ENCODE measurements at places on chromosomes 5 and 9. TPM values are rescaled to one million over a fixed set of nuclear protein-coding genes. Genes with fewer than 3 reads are reported as not detected.

- DNase-seq = no peak
Observed at GRCh38 chr9:130242270-130243014, 23.1 kb upstream of the HMCN2 start.

GRCh38 chr9:36276781-36277181 is 18.5 kb upstream of the GNE start:
- no peak for DNase-seq

DNA sequence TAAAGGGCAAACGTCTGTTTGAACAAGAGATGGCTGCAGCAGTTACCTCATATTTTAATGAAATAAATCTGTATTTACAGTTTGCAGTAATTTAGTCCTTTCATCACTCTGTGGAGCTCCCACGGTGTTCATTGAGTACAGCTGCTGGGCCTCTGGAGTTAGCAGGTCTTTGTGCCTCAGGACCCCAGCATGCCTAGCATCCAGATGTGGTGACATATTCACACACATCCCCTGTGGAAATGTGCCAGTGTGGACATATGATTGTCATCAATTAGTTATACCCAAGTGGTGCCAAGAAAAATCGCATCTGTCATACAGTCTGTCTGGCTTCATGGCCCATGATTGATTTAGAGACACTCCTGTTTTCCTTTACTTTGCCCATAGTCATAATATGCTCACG is 77.3 kb downstream of the NNT start:
- DNase-seq = no peak

DNA sequence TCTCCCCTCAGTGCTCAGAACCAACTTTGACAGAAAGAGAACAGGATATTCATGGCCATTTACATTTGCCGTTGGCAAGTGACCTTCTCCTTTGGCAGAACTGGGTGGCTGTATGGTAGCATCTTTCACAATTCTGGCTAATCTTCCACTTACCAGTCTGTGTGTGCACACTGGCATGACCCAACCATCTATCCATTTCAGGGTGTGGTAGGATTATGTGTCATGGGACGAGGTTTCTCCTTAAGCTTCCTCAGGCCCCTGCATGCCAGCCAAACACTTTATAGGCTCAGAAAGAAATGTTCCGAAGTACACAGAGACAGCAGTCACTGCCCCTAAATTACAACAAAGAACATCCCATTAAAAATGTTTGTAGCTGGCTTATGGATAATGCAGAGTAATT is 497.1 kb downstream of the NFIB start:
- no peak for DNase-seq

DNA sequence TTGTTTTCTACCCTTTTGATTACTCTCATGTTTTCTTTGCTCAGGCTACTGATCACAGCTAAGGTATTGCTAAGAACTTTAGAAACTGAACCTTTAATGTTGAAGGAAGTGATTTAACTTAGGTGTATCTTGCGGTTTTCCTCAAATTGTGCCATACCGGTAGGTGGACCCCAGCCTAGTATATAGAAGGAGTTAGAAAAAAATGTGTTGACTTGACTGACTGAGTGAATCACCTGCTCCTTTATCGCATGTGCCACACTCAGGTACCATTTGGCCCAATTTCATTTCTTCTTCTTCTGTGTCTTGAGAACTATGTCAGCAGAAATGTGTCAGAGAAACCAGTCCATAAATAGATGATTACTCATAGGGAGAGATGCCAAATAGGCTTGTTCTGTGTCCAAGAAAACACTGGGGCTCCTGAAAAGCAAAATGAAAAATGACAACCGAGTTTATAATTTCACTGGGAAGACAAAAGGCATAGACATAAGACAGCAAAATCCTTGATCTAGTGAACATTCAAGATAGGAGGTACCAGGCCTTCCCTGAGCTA is 19.4 kb downstream of the PLPPR1 start:
- no peak for DNase-seq

DNA sequence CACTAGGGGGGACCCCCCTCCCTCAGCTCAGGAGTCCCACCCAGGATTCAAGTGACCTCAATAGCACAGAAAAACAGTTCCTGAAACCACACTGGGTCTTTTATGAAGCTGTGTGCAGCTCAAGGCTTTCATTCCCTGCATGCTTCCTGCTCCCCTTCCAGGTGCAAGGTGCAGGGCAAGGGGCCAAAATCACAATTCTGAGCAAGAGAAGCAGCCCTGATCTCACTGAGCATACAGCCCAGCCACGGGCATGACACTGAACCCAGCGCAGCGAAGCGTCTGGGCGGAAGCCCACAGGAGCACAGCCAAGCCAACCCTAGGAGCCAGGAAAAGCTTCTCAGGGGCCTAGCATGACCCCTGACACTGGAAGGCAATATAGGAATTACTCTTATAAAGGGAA is 62.9 kb downstream of the IRX2 start:
- DNase-seq = no peak

- no peak for DNase-seq
Observed at GRCh38 chr5:122815218-122815767, 30.1 kb upstream of the SNX24 start.

DNA sequence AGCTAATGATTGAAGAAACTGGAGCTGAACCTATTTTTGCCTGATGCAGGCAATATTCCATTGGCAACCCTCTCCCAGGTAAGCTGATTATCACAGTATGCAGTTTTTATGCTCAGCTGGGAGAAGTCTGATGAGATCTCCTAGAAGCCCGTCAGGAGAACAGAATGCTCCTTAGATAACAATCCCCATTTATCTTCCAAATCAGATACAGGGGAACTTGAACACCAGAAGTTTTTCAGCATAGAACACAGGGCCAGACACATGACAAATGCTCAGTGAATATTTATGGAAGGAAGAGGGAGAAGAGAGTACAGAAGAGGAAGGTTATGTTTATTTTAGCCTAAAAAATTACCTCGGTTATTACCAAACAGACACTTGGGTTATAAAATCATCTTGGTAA is 37.9 kb downstream of the CFAP90 start:
- no peak for DNase-seq

GRCh38 chr5:135741040-135741439 is 93.4 kb upstream of the SLC25A48 start:
- DNase-seq = no peak

- DNase-seq = no peak
Observed at GRCh38 chr5:13987843-13988464, 43.5 kb upstream of the DNAH5 start.

DNA sequence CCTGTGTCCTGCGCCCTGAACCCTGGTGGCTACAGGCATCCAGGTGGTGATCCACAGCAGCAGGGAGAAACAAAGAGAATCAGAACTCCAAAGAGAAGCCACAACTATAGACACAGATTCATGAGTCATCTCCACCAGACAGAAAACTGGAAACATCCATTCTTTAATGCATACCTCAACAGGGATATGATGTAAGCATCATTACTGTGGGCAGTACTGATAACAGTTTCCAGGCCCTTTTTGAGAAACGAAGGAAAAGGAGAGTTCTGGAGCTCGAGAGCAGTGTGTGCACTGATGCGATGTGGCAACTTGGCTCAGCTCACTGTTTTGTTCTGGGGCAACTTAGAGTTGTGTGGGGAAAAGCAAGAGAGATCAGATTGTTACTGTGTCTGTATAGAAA is 215.6 kb upstream of the ADAMTS16 start:
- no peak for DNase-seq

- DNase-seq = no peak
Observed at GRCh38 chr5:77873239-77873638, 97.1 kb upstream of the TBCA start.

- no peak for DNase-seq
Observed at GRCh38 chr5:176965633-176966032, 40.9 kb downstream of the UIMC1 start.

GRCh38 chr5:59040024-59040803 is 457.3 kb downstream of the RAB3C start:
- no peak for DNase-seq

GRCh38 chr5:115514220-115514619 is 30.4 kb downstream of the FEM1C start:
- no peak for DNase-seq

GRCh38 chr5:174111287-174111973 is 65.9 kb downstream of the NSG2 start:
- no peak for DNase-seq

- no peak for DNase-seq
Observed at GRCh38 chr5:102545175-102545574, 46.4 kb upstream of the SLCO6A1 start.

- no peak for DNase-seq
Observed at GRCh38 chr5:6448622-6449464, at the start of gene UBE2QL1. Gene UBE2QL1, plus strand, starts transcription at chr5:6448859. Its CDS starts 35 bp downstream, at chr5:6448894.

DNA sequence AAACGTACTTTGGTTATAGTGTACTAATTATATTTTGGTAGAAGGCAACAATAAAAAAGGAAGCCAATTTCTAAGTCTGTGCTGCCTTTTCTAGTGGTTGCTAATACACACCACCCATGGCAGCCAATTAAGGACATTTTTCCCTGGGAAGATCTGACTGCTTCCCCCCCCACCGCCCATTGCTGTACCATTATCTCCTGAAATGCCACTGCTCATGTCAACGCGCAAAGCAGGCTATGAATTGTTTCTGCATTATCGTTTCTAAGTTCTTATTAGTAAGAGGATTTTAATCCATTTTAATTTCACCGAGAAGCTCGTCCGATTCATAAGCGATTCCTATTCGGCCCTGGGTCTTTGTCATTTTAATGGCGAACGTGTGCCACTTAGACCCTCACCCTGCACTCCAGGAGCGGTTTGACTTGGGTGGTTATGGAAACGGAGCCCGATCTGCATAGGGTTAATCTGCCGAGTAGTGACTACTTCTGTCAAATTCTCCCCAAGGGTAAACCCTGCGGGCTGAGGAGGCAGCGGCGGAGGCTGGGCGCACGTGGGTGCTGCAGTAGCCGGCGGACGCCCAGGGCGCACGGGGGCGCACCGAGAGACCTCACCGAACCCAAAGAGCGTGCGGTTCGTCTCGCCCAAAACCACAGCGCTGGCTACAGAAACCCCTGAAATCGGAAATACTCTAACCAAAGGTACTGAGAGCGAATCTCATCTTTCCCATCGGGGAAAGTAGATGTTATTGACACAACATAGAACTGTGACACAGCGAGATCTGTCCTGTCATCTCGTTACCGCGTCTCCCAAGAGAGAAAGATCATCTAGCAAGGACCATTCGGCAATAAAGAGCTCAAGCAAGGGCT is 55.8 kb upstream of the SHC3 start:
- DNase-seq = peak; percentile 64

DNA sequence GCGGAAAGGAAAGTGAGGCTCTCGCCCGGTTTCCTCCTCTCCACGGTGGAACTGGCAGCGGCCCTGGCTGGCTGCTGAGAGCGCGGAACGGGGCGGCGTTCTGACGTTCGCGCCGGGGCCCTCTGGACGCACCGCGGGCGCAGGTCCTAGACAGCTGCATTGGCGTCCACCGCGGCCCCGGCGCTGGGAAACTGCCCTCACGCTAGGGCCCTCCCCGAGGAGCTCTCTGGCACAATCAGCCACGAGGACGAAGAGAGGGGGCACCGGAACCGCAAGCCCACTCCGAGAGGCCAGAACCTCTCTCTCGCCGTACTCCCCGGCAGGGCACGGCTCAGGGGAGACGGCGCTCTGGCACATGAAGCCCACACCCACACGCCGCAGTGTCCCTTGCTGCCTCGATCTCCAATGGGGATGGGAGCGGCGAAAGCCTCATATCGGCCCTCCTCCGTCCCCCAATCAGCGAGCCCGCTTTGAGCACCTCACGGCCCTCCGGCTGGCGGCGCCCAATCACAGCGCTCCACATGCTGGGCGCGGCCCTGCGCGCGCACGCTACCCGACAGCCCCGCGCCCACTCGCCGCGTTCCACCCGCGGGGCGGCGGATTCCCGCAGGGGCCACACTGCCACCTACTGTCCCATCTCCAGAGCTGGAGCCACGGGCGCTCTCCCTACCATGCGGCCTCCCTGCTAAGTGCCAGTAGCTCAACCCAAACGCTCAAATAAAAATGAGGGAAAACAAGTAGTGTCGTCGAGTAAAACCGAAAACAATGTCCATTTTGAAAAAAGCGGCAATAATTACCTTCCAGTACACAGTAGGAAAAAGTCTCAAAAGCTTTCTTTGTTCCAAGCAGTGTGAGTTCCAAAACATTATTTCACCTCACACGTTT is 11.8 kb downstream of the MRPS27 start:
- DNase-seq = peak; percentile 96

- no peak for DNase-seq
Observed at GRCh38 chr9:90684736-90685135, 42.1 kb upstream of the DIRAS2 start.

DNA sequence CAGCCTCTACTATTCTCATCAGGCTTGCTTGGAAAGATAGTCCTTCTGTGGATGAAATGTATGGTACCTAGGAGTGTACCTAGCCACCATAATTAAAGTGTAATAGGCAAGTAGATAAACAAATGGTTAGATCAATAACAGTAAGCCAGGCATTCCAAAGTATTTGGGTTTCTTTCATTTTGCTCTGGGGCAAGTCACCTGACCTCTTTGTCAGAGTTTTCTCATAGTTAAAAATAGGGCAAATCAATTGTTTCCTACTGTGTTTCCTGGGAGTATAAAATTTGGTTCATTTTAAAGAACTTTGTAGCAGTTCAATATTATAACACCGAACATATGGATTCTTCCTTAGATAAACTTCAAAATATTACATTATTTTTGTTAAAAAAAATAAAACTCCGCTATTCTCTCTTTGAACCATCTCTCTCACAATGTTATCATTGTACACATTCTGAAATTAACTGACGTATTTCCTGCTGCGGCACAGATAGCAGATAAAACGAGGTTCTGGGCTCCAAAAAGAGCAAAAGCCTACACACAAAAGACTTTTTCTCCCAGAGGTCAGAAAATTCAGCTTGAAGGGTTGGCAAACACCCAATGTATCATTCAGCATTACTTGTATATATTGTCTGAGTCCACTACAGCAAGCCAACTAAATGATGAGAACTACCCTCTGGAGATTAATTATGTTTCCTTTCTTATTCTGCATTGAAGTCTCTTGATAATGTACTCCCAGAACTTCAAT is 267.9 kb downstream of the COX7C start:
- no peak for DNase-seq

GRCh38 chr5:144405991-144406390 is 235.3 kb downstream of the KCTD16 start:
- no peak for DNase-seq

IRX2 gene
- total RNA-seq = not detected

AHRR gene
- 43.8 TPM for total RNA-seq

C5orf46 gene
- not detected for total RNA-seq

SLC4A9 gene
- total RNA-seq = 0.41 TPM

PCDHGA8 gene
- not detected for total RNA-seq
